Fibroblast of gingiva (primary cell): ENCODE measurements at places on chromosomes 11 and 22.
A peak's percentile ranks its signal among the peaks of the same experiment; 100 is the strongest.

GRCh38 chr11:75858613-75859012 is 43.6 kb downstream of the UVRAG start:
- peak; percentile 67 for DNase-seq

GRCh38 chr11:110430267-110431050 is 711 bp downstream of the FDX1 start:
- DNase-seq: peak; percentile 59

- peak; percentile 48 for DNase-seq
These were observed 112.0 kb upstream of the E2F8 start for GRCh38 chr11:19352771-19353160.

DNA sequence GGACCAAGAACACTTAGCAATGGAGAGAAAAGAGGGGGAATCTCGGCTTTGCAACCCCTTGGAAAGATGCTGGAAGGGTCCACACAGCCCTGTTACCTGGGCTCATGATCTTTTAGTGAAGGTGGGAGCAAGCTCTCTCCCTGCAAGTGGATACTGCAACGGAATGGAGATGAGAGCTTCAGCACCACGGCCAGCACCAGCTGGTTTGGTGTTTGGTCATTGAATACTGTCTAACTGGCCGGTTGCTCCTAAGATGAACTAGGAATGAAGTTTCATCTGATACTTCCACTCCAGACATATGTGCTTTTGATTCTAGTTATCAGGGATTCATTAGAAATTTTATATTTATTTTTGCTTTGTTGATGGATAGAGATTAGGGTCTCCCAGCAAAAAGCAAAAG is 16.3 kb downstream of the HTR3A start:
- no peak for DNase-seq

- DNase-seq: no peak
These were observed 25.0 kb downstream of the TXN2 start for GRCh38 chr22:36456464-36456845.

GRCh38 chr11:4809246-4809645 is 5.1 kb upstream of the OR52R1 start:
- DNase-seq: no peak

DNA sequence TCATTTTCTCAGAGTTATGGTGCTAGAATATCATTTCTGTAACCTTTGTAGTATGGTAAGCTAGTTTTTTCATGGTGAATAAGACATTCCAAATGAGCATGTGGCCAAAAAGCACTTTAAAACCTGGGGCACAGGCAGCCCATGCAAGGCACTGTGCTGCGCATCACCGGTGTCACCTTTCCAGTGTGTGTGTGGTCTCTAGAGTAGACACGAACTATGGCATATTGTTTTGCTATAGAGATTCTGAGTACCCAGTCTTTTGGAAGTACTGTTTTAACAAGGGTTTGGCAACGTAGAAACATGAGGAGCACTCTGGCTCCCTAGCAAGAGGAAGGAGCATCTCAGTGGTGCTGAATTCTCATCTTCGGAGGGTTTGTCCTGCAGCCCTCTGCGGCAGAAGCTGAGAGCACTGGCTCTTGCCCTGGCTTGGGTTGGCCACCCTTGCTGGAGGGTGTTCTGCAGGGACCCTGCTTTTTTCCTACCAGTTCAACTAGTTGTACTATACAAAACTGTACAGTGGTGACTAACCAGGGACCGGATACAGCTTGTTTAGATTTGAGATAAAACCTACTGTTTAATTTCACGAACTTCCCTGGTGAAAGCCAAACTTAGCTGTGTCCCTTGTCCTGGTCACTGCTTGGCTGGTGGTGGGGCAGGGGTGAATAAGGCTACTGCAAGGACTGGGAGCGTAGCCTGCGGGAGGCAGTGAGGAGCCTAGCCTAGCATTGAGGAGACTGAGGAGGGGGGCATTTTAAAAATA is 135.7 kb downstream of the ATXN10 start:
- no peak for DNase-seq

GRCh38 chr22:48959496-48959895 is 868.2 kb downstream of the BRD1 start:
- no peak for DNase-seq

GRCh38 chr11:44572436-44572835 is 7.0 kb downstream of the CD82 start:
- DNase-seq: no peak

GRCh38 chr11:78210000-78210608 is 21.4 kb downstream of the USP35 start:
- no peak for DNase-seq

- no peak for DNase-seq
These were observed 19.0 kb downstream of the TSKU start for GRCh38 chr11:76802151-76802550.
